ENCODE measurements at places on chromosomes 1 and 21. TPM values are rescaled to one million over a fixed set of nuclear protein-coding genes. Genes with fewer than 3 reads are reported as not detected.

The CLCNKB gene
- not detected for total RNA-seq

The ANKRD34A gene
- total RNA-seq, result 2.5 TPM

The PTGS2 gene
- 0.94 TPM for total RNA-seq

The MPZ gene
- 2.2 TPM for total RNA-seq

The CD1C gene
- total RNA-seq, result not detected

The LRRC71 gene
- total RNA-seq, result not detected

The OR10Z1 gene
- total RNA-seq, result not detected

The C8B gene
- not detected for total RNA-seq

The RSPO1 gene
- total RNA-seq, result not detected

The STPG1 gene
- total RNA-seq, result 5.3 TPM

The FYB2 gene
- 0.94 TPM for total RNA-seq

The SLC45A3 gene
- 3.8 TPM for total RNA-seq

The USH2A gene
- 0.31 TPM for total RNA-seq

The NTMT2 gene
- total RNA-seq, result 0.63 TPM

The MAP10 gene
- total RNA-seq, result 8.5 TPM

The MAGOH gene
- 17.5 TPM for total RNA-seq

The CFHR1 gene
- total RNA-seq, result 0.31 TPM

The UTS2 gene
- not detected for total RNA-seq

The MIER1 gene
- 40.1 TPM for total RNA-seq

The ZNF648 gene
- 0.31 TPM for total RNA-seq

The PAQR6 gene
- total RNA-seq, result 6.6 TPM

The CLCA1 gene
- total RNA-seq, result not detected

The RNU1-3 gene
- under 0.01 TPM for total RNA-seq

The TSPEAR gene
- total RNA-seq, result not detected

The OR14A2 gene
- not detected for total RNA-seq

The NBPF11 gene
- total RNA-seq, result 21.6 TPM

The NLRP3 gene
- 0.63 TPM for total RNA-seq

The TCHHL1 gene
- total RNA-seq, result not detected

The PKLR gene
- total RNA-seq, result not detected

Data from parietal lobe (tissue), 2 donors.